ENCODE measurements at places on chromosomes 1 and 21. TPM values are rescaled to one million over a fixed set of nuclear protein-coding genes. Genes with fewer than 3 reads are reported as not detected.
A peak's percentile ranks its signal among the peaks of the same experiment; 100 is the strongest.

GRCh38 chr21:34351786-34352241 is 12.0 kb upstream of the KCNE2 start:
- peak; percentile 61 for DNase-seq

DNA sequence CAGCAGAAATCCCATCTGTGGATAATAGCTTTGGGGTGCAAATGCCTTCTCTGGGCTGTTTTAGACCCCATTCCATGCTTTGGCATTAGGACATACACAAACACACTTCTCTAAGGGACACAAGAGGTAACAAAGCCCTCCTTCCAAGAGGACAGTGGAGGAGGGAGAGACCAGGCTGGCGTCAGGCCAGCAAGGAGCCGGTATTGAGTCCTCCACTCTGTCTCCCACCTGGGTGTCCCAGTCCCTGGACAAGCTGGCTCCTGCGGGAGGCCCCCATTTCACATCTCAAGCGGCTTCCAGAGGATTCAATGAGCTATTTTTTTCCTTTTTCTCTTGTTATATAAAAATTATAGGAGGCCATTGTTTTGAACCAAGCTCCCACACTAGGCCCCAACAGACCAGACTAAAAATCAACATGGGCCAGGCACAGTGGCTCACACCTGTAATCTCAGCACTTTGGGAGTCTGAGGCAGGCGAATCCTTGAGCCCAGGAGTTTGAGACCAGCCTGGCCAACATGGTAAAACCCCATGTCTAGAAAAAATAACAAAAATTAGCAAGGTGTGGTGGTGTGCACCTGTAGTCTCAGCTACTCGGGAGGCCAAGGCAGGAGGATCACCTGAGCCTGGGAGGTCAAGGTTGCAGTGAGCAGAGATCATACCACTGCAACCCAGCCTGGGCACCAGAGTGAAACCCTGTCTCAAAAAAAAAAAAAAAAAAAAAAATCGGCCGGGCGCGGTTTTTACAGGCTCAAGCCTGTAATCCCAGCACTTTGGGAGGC is 142.9 kb downstream of the TOMM20 start:
- no peak for DNase-seq

- peak; percentile 30 for DNase-seq
Observed at GRCh38 chr1:88890791-88891317, 513 bp downstream of the GTF2B start.

FGGY gene
- polyA plus RNA-seq, result 13.3 TPM

All from right lung (tissue), 10 donors.